ENCODE measurements at places on chromosomes 2 and 18.

GRCh38 chr2:51085420-51086068, 53.6 kb upstream of the NRXN1 start:
- no peak for DNase-seq

DNA sequence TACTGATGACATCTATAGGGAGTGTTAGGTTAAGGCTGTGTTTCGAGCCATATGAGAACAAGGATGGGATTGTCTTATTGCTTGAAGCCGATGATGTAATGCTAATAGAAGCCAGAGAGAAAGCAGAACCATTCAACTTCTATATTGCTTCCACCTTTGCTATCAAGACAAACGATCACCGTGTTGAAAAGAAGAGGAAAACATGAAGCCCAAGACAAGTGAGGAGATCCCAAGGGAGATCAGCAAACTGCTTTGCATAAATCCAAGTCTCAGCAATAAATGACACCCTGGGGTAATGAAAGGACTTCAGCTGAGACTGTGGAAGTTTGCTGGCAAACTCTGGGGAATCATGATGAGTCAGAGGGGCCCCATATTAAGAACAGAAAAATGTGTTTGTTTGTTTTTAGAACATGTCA, 206.2 kb downstream of the NCKAP5 start:
- DNase-seq: no peak

GRCh38 chr2:134231965-134232340, 21.9 kb upstream of the MGAT5 start:
- DNase-seq: no peak

DNA sequence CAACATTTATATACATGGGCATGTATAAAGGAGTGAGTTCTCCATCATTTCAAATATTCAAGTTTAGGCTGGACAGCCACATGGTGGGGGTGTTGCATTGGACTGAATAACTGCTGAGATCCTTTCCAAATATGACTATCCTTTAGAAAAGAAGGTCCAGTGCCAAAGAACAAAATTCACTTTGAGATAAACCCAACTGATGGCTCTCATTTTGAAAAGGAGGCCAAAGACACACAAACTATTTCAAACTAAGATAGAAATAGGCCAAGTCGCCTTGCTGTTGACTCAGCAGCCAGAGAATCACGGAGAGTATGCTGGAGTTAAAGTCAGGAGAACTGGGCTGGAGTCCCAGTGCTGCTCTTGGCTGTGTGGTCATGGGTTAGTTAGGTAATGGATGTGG, 204.5 kb upstream of the LRATD1 start:
- no peak for DNase-seq

All from dermis microvascular lymphatic vessel endothelial cell (primary cell).